ENCODE measurements at places on chromosomes 5 and 9. TPM values are rescaled to one million over a fixed set of nuclear protein-coding genes. Genes with fewer than 3 reads are reported as not detected.

Gene ITK
- 0.09 TPM for total RNA-seq

Gene LRRC14B
- total RNA-seq = not detected

Gene OLFML2A
- 25.3 TPM for total RNA-seq

Gene TLX3
- total RNA-seq = not detected

Gene REEP2
- 7.5 TPM for total RNA-seq

Gene TMEM232
- total RNA-seq = 0.24 TPM

Gene MAMDC2
- 0.20 TPM for total RNA-seq

Gene SPZ1
- not detected for total RNA-seq

Gene ZNF300
- total RNA-seq = 3.0 TPM

Gene RLN1
- total RNA-seq = not detected

Gene OR1J2
- not detected for total RNA-seq

Gene ARID3C
- 0.10 TPM for total RNA-seq

Gene SLIT3
- 21.9 TPM for total RNA-seq

Gene CBY3
- not detected for total RNA-seq

Gene CYLC2
- total RNA-seq = not detected

Gene MARCOL
- not detected for total RNA-seq

Gene WNK2
- total RNA-seq = 5.8 TPM

Gene IL4
- not detected for total RNA-seq

Gene TMEM203
- total RNA-seq = 45.1 TPM

Gene WNT8A
- not detected for total RNA-seq

Gene TMC1
- 0.05 TPM for total RNA-seq

Gene SLC6A7
- 0.02 TPM for total RNA-seq

Gene SLC34A1
- not detected for total RNA-seq

Gene ACSL6
- total RNA-seq = not detected

Gene TTC23L
- total RNA-seq = 0.28 TPM

Gene BTF3
- total RNA-seq = 1,149 TPM

Gene ANKH
- total RNA-seq = 23.2 TPM

Gene RPP25L
- total RNA-seq = 45.1 TPM

Data from A549 treated with DMSO at 1 μM for 4 hours (cell line).